Cortex of kidney (tissue), 1 donor: ENCODE measurements at places on chromosomes 16 and 17.

DNA sequence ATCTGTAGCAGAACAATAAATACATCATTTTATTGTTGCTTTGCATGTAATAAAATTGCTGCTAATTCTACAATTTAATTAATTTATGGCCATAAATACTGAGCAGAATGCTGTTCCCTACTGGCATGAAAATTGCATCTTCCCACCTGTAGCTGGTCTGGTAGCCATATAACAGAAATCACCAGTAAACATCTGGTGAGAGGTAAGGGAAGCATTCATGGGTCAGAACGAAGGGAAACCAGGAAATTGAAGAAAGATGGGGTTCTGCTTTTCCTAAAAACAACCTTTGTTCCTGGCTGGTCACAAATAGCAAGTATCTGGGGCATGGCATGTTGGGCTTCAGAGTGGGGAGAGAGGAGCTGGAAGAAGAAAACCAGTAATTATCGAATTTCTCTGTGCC lies 128.4 kb downstream of the CDH11 start:
- no peak for DNase-seq

DNA sequence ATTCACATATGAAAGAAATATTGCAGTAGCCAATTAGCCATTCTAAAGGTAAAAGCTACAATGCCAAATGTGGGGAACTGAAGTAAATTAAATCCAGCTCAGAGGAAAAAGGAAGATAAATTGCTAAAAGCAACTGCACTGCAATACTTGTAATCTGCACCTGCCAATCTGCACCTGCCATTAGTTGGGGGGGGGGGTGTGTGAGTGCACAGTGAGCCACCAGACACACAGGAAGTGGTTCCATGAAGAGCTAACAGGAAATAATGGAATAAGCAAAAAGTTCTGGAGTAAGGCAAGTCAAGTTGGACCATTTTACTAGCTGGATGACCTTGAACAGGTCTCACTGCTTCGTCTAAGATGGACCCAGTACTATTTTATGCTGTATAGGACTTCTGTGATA lies 191.8 kb downstream of the PARN start:
- no peak for DNase-seq

GRCh38 chr16:361341-361871 lies 8.9 kb upstream of the AXIN1 start:
- DNase-seq = no peak

GRCh38 chr17:73833775-73834488 lies 189.7 kb upstream of the SDK2 start:
- no peak for DNase-seq

DNA sequence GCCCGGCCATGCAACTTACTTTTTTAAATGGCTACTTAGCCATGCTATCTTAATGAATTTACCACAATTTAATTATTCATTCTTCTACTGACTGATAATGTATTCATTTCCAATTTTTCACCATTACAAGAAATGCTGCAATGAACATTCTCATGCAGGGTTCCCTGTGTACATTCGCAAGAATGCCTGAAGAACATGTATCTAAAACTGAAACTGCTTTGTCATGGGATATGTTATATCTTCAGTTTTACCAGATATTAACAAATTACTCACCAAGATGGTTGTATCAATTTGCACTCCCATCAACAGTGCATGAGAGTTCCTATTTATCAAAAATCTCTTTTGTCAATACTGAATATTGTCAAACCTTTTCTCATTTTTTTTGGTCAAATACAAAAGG lies 100.8 kb downstream of the SLC39A11 start:
- no peak for DNase-seq

DNA sequence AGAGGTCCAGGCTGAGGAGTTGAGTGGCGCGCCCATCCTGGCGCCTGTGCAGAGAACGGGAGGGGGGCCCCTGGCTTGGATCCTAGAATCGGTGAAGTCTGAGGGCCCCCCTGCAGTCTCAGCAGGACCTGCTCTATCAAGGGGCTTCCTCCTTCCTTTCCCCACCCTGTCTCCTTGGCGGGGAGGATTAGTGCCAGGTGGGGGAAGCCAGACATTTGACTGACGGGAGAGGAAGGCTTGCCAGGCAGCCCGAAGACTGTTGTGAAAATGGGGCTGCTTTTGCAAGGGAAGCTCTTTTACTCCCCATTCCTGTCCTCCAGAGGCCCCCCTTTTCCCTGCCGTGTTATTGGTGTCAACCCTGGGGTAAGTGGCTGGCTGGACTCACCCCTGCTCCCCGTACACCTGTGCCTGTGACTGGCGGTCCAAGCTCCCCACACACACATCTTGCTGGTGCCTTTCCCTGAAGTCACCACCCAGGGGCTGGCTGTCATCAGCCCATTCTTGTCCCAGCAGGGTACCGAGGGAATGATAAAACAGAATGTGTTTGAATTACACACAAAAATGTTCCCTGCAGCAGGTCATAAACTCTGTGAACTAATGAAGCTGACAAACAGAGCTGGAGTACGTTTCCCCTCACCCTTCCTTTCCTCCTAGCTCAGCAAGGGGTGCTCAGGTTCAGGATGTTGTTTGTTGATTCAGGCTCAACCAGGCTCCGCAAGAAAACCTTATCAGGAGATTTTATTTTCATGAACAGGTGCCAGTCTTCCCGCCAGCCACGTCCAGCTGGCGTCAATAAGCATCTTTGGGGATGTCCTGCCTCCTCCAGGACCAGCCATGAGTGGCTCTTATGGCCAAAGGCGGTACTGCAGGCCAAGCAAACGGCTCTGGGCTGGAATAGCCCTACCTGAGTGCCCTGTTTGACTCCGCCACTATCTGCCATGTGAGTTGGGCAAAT lies 4.4 kb upstream of the ARMC7 start:
- no peak for DNase-seq

DNA sequence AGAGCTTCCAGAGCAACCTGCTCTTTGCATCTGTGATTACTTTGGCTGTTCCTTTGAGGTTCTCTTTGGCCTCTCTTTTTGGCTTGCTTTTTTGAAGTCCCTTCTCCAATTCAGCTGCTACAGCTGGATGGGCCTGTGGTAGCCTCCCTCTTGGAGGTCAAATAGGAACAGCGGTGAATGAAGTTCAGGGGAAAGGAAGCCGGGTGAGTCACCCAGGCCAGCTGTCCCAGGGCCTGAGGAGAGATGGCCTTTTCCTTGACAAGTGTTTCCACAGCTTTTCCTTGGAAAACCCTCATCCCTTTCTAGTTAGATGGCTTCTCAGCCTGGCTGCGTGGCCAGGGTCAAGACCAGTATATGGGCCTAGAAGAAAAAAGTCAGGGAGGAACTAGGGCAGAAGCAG lies 103.1 kb downstream of the STX8 start:
- DNase-seq = no peak

GRCh38 chr17:7405350-7406234 lies 1.7 kb upstream of the TMEM256 start:
- DNase-seq = no peak

- no peak for DNase-seq
Observed at GRCh38 chr17:10048629-10049350, 143.7 kb upstream of the RCVRN start.

DNA sequence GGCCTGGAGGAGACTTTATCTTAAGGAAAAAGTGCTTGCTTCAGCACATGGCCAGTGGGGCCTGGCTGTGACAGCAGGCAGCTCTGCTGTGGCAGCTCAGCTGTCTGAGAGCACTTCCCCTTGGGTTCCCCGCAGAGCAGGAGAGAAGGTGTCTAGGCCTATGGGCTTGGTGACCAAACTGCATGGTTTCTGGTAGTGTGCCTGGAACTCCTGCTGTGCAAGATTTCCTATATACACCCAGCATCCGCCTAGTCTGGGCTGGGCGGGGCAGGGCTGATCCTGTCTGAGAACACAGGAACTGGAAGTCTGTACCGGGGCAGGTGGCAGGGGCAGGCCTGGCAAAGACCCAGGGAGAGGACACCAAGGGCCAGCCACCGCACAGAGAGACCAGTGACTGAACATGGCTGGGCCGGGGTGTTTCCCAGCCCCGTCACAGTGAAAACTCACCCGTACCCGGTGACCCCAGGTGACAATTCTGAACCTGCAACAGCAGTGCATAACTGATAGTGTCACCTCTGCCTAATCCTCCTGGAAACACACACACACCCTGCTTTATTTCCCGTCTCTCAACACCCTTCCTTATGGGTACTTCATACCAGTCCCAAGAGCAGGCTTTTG lies 39.3 kb downstream of the CHD9 start:
- no peak for DNase-seq

DNA sequence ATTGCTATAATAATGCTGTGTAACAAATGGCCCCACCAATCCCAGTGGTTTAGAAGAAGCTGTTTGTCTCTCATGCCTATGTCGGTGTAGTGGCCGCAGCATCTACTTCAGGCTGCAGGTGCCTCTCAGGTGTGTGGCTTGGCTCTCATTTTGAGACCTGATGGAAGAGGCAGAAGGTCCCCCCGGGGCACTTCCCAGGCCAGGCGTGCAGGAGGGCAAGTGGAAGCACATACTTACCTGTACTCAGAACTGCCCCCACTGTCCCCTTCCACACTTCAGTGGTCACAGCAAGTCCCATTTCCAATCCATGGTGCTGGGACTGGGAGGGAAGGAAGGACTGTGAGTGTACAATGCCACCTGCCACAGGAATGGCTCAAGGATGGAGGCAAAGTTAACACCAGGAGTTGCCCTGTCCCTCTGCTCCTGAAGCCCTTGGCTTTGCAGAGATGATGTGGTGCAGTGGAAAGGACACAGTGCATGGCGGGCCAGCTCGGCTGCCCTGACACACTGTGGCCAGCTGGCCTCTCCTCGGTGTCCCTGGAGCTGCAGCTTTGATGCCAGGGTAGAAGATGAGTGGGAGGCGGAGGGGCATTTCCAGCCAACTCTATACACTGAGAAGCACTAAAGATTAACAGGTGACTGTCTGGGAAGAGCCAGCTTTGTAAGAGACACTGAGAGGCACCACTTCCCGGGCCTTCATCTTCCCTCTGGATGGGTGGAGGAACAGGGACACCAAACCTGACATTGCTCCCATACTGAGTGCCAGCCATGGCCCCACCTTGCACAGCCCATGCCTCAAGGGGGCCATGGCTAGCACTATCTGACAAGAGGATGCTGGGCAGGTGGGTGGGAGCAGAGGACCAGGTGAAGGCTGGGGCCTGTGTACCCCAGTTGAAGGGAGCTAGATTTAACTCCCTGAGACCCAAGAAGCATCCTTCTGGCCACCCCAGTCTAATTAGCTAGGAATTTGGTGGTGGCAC lies 105.9 kb downstream of the METRNL start:
- no peak for DNase-seq

DNA sequence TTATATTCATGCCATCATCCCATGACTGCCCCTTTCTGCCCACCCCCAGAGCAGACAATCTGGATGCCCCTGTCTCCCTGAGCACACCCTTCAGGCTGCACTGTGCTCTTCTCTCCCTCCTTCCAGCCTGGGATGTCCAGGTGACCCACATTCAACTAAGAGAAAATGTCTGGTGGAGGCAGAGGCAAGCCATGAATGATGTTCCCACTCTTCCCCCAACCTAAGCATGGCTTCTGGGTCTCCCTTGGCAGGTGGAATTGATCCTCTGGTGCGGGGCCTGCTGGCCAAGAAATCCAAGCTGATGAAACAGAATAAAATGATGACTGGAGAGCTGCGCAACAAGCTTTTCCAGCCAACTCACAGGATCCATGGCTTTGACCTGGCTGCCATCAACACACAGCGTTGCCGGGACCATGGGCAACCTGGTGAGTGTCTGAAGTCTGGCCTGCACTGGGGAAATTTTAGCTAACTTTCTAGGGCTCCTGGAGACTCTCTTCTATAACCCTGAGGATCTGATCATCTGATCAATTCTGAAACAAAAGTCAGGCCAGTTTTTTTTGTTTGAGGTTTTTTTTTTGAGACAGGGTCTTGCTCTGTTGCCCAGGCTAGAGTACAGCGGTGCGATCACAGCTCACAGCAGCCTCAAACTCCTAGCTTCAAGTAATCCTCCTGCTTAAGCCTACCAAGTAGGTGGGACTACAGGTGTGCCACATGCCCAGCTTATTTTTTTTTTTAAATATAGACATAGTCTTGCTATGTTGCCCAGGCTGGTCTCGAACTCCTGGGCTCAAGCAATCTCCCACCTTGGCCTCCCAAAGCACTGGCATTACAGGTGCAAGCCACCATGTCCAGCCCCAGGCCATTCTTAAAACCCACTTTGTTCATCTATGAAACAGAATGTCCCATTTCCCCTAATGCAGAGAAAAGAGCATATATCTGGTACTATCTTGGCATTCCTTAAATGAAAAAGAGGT lies 14.5 kb downstream of the MPO start:
- DNase-seq = no peak

GRCh38 chr17:66351033-66351432 lies 48.6 kb downstream of the PRKCA start:
- no peak for DNase-seq

DNA sequence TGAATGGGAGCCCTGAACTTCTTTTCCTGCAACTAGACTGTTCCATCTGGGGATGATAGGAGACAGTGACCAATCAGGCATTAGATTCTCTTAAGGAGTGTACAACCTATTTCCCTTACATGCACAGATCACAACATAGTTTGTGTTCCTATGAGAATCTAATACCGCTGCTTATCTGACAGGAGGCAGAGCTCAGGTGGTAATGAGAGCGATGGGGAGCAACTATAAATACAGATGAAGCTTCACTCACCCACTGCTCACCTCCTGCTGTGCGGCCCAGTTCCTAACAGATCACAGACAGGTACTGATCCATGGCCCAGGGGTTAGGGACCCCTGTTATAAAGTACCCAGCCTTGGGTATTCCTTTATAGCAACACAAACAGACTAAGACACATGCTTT lies 17.4 kb upstream of the ADAMTS18 start:
- DNase-seq = no peak

DNA sequence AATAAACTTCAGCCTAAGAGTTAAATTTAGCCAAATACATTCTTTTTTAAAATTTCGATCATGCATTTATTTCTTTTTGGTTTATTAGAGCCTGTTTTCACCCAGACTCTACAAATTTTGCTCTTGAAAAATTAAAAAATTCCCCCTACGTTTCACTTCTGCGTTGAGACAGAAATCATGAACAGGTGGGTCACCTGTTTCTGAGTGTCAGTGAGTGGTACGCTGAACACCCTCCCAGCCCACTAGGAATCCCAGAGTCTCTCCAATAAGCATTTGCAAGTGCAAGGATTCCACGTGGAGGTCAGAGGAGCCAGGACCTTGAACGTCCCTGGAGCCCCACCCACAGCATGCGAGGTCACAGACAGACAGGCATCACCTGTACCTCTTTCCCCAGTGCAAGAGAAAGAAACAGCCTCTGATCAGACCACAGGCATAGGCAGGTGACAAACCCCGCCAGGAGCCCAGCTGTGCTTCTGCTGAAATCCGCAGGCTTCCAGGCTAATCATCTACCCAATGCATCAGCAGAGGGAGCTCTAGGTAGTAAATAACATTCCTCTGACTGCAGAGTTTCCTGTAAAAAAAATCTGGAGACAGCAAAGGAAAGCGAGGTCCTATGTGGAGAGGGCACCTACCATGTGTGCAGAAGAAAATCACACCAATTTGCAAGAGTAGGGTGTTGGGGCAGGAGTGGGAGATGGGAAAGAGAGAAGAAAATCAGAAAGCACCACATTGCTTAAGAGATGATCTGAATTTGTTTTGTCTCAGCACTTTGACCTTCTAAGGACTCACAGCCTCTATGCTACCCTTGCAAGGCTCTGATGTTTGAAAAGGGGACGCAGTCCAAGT lies 5.9 kb upstream of the XYLT1 start:
- DNase-seq = no peak

- DNase-seq = no peak
Observed at GRCh38 chr16:10976634-10977033, 32.3 kb downstream of the CLEC16A start.
